AG09309 (cell line): ENCODE measurements at places on chromosomes 4 and X.
A peak's percentile ranks its signal among the peaks of the same experiment; 100 is the strongest.

- DNase-seq = no peak
These were observed 25.3 kb downstream of the STARD8 start for GRCh38 chrX:68672581-68673318.

GRCh38 chrX:49039598-49040375, 3.4 kb downstream of the TFE3 start:
- DNase-seq = peak; percentile 70

DNA sequence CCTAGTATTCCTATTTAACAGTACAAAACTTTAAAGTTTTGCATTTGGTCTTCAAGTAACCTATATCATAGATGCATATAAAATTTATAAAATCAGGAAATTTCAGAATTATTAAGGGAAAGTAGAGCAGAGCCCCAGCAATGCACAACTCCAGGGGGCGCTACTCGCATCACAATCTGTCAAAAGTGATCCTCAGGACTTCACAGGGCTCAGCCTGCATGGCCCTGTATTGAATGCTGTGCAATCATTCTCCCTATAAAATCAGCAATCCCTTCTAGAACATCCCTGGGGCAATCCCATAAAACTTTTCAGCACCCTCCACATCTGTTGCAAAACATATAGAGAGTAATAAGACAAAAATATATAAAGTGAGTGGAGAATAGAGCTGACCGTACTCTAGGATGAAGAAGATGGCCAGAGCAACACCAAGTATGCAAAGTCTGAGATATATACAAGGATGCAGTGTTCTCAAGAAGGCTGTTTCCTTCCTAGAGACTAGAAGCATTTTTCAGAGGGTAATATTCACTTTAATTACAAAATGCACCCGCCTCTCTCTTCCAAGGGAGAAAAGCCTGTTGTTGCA, 12.5 kb upstream of the PPARGC1A start:
- DNase-seq = no peak

DNA sequence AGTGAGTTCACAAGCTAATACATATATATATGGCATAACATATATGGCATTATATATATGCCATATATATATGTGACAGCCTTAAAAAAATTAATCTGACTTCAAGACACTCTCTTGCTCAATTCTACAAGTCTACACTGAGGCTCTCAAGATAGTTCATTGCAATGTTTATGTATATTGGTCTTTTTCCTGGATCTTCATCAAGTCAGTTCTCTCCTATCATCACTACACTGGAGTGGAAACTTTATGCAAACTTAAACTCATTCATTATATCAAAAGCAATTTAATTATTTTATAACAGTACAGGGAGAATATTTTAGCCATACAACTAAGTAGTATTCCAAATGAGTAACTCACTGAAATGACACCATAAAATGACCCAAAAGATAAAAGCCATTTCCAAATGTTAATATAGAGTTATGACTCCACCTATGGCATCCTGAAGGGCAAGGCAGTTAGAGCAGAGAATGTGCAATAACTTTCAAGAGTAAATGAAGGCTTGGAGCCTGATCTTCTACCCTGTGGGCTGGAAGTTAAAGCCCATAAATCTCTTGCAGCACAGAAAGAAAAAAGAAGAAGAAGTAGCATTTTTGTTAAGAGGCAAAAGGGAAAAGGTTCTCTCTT, 176.3 kb upstream of the SLIT2 start:
- no peak for DNase-seq

- no peak for DNase-seq
These were observed 113.5 kb downstream of the PTTG2 start for GRCh38 chr4:38073596-38074234.

DNA sequence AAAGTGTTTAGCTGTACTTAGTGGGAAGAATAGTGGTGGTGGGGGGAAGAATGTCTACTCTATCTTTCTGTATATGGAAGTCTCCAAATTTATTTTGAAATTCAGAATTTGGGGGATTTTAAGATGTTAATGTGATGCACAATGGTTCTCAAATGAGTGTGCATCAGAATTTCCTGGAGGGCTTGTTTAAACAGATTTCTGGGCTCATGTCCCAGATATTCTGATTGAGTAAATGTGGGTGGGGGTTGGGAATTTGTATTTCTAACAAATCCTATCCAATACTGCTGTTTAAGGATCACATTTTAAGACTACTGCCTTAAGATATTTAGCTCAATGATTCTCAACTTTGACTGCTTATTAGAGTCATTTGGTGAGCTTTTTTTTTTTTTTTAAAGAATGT, 15.1 kb upstream of the INTS6L start:
- no peak for DNase-seq
